ENCODE measurements at places on chromosomes 11 and 22.

DNA sequence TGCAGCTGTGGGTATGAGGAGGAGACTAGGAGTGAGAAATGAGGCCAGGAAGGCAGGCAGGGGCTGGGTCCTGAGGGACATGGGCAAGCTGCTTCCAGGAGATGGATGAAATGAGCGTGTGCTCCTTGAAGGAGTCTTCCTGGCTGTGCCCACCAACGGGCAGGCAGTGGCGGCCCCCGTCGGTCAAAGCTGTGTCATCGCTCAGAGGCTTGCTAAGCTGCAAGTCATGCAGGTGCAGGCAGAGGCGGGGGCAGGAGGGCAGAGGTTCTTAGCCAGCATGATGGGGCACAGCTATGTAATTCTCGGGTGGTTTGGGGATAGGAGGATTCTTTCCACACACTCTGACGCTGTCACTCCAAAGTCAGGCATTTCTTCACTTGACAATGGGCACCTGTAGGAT, 12.5 kb upstream of the PEX26 start:
- DNase-seq = no peak

GRCh38 chr11:6400431-6401345, 10.4 kb downstream of the SMPD1 start:
- no peak for DNase-seq

DNA sequence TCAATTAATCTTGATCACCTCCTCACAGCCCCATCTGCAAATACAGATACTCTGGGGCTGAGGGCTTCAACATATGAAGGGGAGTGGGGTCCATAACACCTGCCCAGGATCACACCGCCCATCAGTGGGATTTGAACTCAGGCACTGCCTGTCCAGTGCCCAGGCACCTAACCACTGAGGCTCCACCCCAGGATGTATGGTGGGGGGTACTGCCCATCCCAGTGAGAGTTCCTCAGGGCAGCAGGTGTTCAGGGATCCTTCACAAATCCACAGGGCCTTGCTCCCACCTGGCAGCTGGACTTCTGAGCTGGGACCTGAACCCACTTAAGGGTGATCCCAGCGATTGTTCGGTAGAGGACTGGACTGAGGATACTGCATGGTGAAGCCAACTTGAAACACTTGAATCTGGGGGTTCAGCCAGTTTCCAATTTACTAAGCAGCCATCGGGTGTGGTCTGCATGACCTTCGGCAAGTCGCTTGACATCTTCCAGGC, 33.3 kb downstream of the PRDM11 start:
- no peak for DNase-seq

GRCh38 chr11:115104851-115105453, 399.3 kb downstream of the CADM1 start:
- DNase-seq = no peak

DNA sequence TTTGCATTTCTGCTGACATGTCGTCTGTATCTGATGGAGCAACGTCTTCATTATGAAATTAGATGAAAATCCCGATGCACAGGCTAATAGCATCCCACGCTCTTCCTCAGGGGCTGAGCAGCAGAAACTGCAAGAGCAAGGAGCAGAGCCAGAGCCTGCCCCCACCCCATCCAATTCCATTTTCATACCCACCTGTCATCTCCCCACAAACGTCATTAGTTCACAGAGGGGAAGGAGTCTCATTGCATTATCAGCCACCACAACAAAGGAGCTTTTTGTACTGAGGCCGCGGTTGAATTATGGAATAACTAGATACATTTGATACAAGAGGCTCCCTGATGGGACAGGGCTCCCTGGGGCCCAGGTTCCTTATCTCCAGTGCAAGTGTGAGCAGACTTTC, 515.0 kb downstream of the NTM start:
- DNase-seq = no peak

GRCh38 chr22:25838960-25839741, 97.2 kb downstream of the MYO18B start:
- DNase-seq = no peak

- DNase-seq = no peak
These were observed 71.0 kb downstream of the SYN3 start for GRCh38 chr22:32987081-32987631.

- DNase-seq = no peak
These were observed 58.3 kb downstream of the TYR start for GRCh38 chr11:89235976-89236375.

- no peak for DNase-seq
These were observed 51.6 kb downstream of the DHCR7 start for GRCh38 chr11:71396548-71397123.

- no peak for DNase-seq
These were observed 32.4 kb downstream of the JAM3 start for GRCh38 chr11:134101282-134101681.

DNA sequence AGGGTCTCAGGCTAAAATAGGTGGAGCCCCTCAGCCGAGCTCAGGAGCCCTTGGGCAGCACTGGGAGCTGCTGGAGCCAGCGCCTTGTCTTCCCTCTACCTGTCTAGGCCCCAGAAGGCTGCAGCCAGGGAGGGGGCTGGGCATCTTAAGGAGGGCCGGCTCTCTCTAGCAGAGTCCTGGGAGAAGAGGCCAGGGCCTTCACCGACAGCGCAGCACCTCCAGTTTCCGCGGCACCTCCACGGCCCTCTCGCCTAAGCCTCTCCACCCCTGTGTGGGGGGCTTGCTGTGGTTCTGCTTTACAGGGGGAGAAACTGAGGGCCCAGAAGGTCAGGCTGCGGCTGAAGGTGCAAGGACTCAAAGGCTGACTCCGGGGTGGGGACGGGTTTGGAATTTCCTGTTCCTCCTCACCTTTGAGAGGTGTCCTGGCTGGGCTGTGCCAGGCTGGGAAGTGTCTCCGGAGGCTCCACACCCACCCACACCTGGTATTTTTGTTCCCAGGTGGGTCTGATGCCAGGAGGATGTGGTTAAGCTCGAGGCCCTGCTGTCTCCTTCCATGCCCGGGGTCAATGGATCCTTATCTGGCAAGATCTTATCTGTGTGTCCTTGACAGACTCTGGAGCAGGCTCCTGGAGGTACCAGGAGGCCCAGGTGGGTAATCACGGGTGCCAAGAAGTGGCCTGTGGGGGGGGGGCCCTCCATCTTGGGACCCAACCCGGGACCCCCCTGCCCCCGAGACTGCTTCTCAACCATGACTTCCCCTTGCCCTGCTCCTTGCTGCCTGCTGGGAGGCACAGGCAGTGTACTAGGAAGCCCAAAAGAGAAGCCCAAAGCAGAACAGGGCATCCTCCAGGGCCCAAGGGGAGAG, 95.3 kb upstream of the FGF3 start:
- no peak for DNase-seq

DNA sequence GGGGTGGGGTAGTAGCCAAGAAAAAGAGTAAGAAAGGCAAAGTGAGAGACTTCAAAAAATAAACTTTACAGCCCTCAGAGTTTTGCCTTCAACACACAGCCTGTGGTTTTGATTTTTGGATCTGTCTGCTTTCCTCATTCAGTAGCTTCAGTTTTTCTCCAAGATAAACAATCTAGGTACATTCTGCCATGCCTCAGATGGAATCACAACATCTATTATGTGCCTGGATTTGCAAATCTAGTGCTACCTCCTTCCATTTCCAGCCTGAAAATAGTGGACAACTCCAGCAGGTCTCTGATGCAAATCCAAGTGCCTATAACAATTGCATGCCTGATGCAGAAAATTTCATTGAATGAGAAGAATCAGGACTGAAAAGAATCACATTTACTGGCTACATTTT, 206.6 kb upstream of the GUCY1A2 start:
- no peak for DNase-seq

GRCh38 chr22:45531441-45532234, 29.0 kb downstream of the FBLN1 start:
- DNase-seq = no peak

DNA sequence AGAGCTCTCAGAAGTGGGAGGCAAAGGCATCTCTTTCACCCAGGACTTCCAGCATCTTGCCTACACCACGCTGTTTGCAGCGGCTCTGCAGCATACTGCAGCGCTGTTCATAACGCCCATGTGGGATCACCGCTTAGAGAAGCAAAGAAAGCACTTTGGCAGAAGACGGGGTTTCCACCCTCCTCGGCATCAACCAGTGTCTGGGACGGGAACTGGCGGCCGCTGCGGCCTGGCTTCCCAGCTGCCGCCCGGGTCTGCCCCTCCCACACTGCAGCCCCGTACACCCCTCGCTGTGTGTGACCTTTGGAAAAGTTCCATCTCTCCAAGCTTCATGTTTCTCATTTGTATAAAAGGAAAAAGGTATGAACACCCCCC, 545 bp upstream of the TIRAP start:
- DNase-seq = peak; percentile 70

DNA sequence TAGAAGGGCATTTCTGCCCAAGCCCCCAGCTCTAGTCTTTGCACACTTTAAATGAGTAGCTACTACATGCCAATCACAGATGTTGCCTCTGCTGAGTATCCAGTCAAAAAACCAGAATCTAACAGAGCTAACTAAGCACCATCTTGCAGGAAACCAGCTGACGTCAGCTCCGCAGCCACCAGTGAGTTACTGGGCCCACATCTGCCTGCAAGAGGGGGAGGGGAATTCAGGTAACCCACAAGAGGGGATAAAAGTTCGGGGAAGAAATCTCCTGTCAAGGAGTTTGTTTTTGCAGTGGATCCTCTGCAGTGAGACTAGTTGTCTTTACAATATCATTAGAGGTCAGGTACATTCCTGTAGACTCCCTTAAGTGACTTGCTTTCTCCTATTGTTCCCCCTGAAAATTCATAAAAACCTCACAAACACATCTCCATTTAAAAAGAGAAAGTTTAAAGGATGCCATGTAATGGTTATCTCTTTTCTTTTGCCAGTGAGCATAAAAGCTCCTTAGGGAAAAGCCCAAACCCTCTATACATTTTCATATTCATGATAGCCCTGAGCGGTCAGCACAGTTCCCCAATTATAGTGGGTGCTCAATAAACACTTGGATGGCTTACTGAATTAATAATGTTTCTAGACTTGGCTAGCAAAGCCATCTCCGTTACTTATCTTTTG, 9.3 kb downstream of the CD44 start:
- DNase-seq = no peak

- DNase-seq = no peak
These were observed 210.4 kb upstream of the PITPNB start for GRCh38 chr22:28129319-28129962.

GRCh38 chr11:102387043-102387781, 40.2 kb downstream of the BIRC2 start:
- no peak for DNase-seq

Data from NCI-H526 treated with DMSO at 0.1 percent for 48 hours (cell line).